Endodermal cell (in vitro differentiated cells): ENCODE measurements at places on chromosomes 6 and 20. TPM values are rescaled to one million over a fixed set of nuclear protein-coding genes. Genes with fewer than 3 reads are reported as not detected.

PRR18 gene
- total RNA-seq, result 0.42 to 1.4 TPM (median 0.63 TPM) in 3 replicates

RIPOR3 gene
- total RNA-seq, result 0.70 and 1.4 TPM in 2 replicates

STMND1 gene
- 0.18 TPM in 1 of 3 replicates, not detected in the others for total RNA-seq

GDAP1L1 gene
- not detected in 3 replicates for total RNA-seq

CLIC5 gene
- 0.11 TPM in 1 of 2 replicates, not detected in the other for total RNA-seq

MOG gene
- total RNA-seq, result not detected in 3 replicates

GJA10 gene
- total RNA-seq, result 0.36 and 0.42 TPM in 2 replicates

PDE10A gene
- total RNA-seq, result 21.1 and 27.8 TPM in 2 replicates

LKAAEAR1 gene
- total RNA-seq, result 0.73 TPM in 1 of 3 replicates, not detected in the others

BPI gene
- not detected in 3 replicates for total RNA-seq

KHDC1 gene
- total RNA-seq, result 6.6 and 7.1 TPM in 2 replicates

POM121L2 gene
- 0.19 to 0.27 TPM (median 0.20 TPM) in 3 replicates for total RNA-seq

OOEP gene
- not detected in 3 replicates for total RNA-seq

BEND6 gene
- total RNA-seq, result 0.57 and 0.86 TPM in 2 replicates

RAET1E gene
- not detected in 2 replicates for total RNA-seq

IL17A gene
- total RNA-seq, result not detected in 2 replicates

PACSIN1 gene
- total RNA-seq, result 6.5 and 7.2 TPM in 2 replicates

ARHGAP40 gene
- total RNA-seq, result 18.3 and 18.5 TPM in 2 replicates

LTA gene
- not detected in 3 replicates for total RNA-seq

SFTA2 gene
- total RNA-seq, result not detected in 3 replicates

TMEM151B gene
- total RNA-seq, result 0.11 to 0.22 TPM in 2 of 3 replicates, not detected in the other

NANP gene
- 5.8 and 6.5 TPM in 2 replicates for total RNA-seq

DEFB132 gene
- total RNA-seq, result not detected in 3 replicates

AIF1 gene
- total RNA-seq, result 0.70 and 1.6 TPM in 2 replicates

HLA-DRB5 gene
- 0.71 to 1.9 TPM (median 1.1 TPM) in 3 replicates for total RNA-seq

ID4 gene
- 9.9 to 39.5 TPM (median 38.5 TPM) in 3 replicates for total RNA-seq

NEU1 gene
- 42.4 to 52.3 TPM (median 47.9 TPM) in 3 replicates for total RNA-seq

TFAP2B gene
- total RNA-seq, result not detected in 2 replicates

CRISP2 gene
- total RNA-seq, result 0.34 TPM in 1 of 2 replicates, not detected in the other

GABRR1 gene
- 0.63 TPM in 1 of 3 replicates, not detected in the others for total RNA-seq

CENPW gene
- total RNA-seq, result 27.3 to 68.1 TPM (median 57.4 TPM) in 3 replicates

COX4I2 gene
- total RNA-seq, result 2.0 TPM in 1 of 3 replicates, not detected in the others

FOXA2 gene
- total RNA-seq, result 118 to 125 TPM (median 123 TPM) in 3 replicates

PKIG gene
- 74.5 to 77.6 TPM (median 75.4 TPM) in 3 replicates for total RNA-seq

SYNE1 gene
- total RNA-seq, result 7.7 to 25.3 TPM (median 9.5 TPM) in 3 replicates

CENPQ gene
- total RNA-seq, result 14.0 to 22.9 TPM (median 22.2 TPM) in 3 replicates

SMOC2 gene
- 0.45 TPM in 1 of 3 replicates, not detected in the others for total RNA-seq

GHRH gene
- not detected in 3 replicates for total RNA-seq

TMEM217 gene
- 1.1 and 1.6 TPM in 2 replicates for total RNA-seq

COL9A3 gene
- 43.0 to 63.0 TPM (median 48.9 TPM) in 3 replicates for total RNA-seq

POLH gene
- total RNA-seq, result 11.2 and 13.0 TPM in 2 replicates

NKX2-2 gene
- total RNA-seq, result 1.4 and 1.5 TPM in 2 replicates

TBXT gene
- 2.3 and 2.4 TPM in 2 replicates for total RNA-seq

E2F3 gene
- 24.7 to 38.8 TPM (median 38.2 TPM) in 3 replicates for total RNA-seq

BACH2 gene
- total RNA-seq, result 20.3 and 22.3 TPM in 2 replicates

SYNGAP1 gene
- 93.5 to 102 TPM (median 94.2 TPM) in 3 replicates for total RNA-seq

SLC16A10 gene
- total RNA-seq, result 7.4 to 9.3 TPM (median 8.7 TPM) in 3 replicates

MAP7 gene
- total RNA-seq, result 48.7 and 52.5 TPM in 2 replicates

DHX16 gene
- total RNA-seq, result 29.6 to 34.9 TPM (median 33.5 TPM) in 3 replicates

SNX21 gene
- total RNA-seq, result 12.8 to 18.0 TPM (median 14.8 TPM) in 3 replicates

WDR46 gene
- 25.5 to 42.9 TPM (median 41.4 TPM) in 3 replicates for total RNA-seq

PI3 gene
- total RNA-seq, result not detected in 2 replicates

TREM1 gene
- total RNA-seq, result not detected in 2 replicates

SNAI1 gene
- 13.1 to 19.0 TPM (median 13.5 TPM) in 3 replicates for total RNA-seq

ISM1 gene
- 0.93 and 1.1 TPM in 2 replicates for total RNA-seq

HLA-DOB gene
- total RNA-seq, result not detected in 3 replicates

PPIL1 gene
- total RNA-seq, result 53.3 and 58.0 TPM in 2 replicates
